ENCODE measurements at places on chromosomes 5 and 9. TPM values are rescaled to one million over a fixed set of nuclear protein-coding genes. Genes with fewer than 3 reads are reported as not detected.

DNA sequence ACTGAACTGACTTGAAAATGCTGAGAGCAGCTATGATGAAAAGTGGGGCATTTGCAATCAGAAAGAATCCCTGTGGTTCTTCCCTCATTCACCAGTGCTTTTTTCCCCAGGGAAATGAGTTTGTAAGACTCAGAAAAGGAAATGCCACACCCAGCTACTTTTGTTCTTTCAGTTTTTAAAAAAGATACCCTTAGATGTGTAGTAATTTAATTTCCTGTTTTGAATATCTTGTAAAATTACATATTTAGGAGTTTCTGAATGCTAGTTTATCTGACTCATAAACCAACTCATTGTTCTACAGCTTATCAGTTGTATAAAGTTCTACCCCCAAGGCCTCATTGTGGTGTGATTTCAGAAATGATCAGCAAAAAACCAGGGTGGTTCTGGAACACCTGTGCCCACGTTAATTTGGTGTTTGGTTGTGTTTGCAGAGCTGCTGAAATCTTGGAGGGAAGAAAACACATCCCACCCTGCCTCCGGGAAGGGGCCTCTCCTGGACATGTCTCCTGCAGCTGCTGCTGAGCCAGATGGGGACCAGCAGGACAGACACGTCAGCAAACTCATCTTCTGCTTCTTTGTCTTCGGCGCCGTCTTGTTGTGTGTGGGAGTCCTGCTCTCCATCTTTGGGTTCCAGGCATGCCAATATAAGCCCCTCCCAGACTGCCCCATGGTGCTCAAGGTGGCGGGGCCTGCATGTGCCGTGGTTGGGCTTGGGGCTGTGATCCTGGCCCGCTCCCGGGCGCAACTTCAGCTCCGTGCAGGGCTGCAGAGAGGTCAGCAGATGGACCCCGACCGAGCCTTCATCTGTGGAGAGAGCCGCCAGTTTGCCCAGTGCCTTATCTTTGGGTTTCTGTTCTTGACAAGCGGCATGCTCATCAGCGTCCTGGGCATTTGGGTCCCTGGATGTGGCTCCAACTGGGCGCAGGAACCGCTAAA lies 2.8 kb downstream of the TMEM171 start:
- DNase-seq: no peak

GRCh38 chr9:75669721-75670120 lies 220.8 kb upstream of the PCSK5 start:
- DNase-seq: no peak

- DNase-seq: no peak
Measured at GRCh38 chr9:35658968-35659220, 802 bp downstream of the CCDC107 start.

- DNase-seq: no peak
Measured at GRCh38 chr9:125989090-125989501, 241.9 kb downstream of the PBX3 start.

DNA sequence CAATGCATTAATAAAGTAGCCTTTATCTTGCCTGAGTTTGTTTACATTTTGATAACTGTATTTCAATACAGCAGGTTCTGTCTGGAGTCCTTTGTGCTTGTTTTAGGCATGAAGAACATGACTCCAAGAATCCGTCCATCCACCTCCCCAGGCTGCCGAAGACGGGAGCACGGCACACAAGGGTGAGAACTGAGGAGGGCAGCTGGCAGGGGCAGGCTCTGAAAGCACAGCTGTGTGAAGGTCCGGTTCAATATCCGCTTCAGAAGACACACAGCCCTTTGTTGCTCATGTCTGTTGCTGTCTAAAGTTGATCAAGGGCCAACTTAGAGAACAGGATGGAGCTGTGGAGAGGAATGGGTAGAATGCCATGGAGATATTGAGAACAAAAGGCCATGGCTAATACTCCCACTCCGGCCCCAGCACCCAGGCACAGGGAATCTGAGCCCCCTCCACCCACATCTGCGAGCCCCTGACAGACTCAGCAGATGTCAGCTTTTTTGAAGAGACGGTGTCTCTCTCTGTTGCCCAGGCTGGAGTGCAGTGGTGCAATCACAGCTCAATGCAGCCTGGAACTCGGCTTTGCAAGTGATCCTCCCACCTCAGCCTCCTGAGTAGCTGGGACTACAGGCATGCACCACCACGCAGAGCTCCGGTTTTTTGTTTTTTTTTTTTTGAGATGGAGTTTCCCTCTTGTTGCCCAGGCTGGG lies 58.5 kb upstream of the GNE start:
- DNase-seq: no peak

DNA sequence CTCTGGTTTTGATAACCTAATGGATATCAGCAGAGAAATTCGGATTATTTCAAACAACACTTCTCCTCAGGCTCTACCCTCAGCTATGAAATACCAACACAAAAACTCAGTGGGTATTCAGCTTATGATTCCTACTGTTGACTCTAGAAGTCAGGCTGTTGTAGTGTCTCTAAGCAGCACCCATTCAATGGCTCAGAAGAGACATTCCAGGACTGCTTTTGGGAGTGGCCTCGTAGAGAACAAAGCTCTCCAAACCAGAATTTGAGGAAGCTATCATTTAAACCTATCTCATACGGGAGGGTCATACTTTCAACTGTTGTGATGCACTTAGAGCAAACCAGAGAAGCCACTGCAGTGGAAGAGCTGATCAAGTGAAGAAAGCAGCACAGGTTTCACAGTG lies 34.1 kb downstream of the ETF1 start:
- DNase-seq: no peak

- no peak for DNase-seq
Measured at GRCh38 chr5:153513156-153513555, 22.7 kb downstream of the GRIA1 start.

GRCh38 chr5:140794595-140795258 lies at the start of gene PCDHA2:
Gene PCDHA2, plus strand, starts transcription at chr5:140794852.
- DNase-seq: no peak

DNA sequence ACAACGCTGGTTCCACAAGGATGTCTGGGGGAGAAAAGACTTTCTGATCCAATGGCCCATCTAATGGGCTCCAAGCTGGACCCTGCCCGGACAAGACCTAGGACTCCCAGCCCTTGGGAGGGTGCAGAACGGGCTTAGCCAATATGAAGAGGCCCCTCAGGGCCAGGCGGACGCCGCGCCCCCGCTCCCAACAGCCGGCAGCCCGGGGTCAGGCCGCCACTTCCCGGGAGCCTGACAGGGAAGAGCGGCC lies 493 bp downstream of the P4HA2 start:
- DNase-seq: no peak

DNA sequence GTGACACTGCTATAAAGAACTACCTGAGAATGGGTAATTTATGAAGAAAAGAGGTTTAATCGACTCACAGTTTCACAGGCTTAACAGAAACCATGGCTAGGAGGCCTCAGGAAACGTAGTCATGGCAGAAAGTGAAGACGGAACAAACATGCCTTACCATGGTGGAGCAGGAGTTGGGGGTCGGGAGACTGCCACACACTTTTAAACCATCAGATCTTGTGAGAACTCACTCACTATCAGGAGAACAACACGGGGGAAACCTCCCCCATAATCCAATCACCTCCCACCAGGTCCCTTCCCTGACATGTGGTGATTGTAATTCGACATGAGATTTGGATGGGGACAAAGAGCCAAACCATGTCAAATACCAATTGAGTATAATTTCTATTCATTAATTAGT lies 2392.6 kb upstream of the C9orf72 start:
- DNase-seq: no peak

DNA sequence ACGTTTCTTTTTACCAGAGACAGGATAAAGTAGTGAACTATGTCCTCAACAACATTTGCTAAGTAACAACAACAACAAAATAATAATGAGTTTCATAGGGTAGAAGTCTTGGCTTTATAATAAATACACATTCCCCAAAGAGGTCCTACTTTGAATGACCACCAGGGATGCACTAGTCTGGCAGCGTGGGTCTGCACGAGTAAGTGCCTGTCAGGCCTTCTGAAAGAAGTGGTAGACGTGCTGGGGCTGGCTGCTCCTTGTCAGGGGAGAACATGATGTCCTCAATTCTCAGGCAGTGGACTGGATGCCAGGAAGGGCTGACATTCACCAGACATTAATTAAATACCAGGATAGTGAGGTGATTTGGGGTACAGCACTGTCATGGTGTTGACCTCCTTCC lies 331.1 kb downstream of the TMEM38B start:
- no peak for DNase-seq

GRCh38 chr9:27033815-27034403 lies 28.4 kb upstream of the LRRC19 start:
- no peak for DNase-seq

GRCh38 chr9:130467316-130467715 lies 22.6 kb downstream of the ASS1 start:
- no peak for DNase-seq

DNA sequence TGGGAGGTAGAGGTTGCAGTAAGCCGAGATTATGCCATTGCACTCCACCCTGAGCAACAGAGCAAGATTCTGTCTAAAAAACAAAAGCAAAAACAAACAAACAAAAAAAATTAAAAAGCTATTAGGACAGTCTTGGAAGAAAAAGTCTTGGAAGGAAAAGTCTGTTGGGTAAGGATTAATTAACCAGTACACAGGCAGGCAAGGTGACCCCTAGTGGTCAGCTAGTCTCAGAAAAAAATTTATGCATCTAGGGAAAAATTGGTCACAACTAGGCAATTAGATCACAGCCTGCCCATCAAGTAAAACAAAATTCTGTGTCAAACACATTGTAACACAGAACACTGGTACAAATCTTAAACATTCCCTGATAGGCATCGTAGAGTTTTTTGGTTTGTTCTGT lies 6.7 kb upstream of the ANKRD18B start:
- no peak for DNase-seq

DNA sequence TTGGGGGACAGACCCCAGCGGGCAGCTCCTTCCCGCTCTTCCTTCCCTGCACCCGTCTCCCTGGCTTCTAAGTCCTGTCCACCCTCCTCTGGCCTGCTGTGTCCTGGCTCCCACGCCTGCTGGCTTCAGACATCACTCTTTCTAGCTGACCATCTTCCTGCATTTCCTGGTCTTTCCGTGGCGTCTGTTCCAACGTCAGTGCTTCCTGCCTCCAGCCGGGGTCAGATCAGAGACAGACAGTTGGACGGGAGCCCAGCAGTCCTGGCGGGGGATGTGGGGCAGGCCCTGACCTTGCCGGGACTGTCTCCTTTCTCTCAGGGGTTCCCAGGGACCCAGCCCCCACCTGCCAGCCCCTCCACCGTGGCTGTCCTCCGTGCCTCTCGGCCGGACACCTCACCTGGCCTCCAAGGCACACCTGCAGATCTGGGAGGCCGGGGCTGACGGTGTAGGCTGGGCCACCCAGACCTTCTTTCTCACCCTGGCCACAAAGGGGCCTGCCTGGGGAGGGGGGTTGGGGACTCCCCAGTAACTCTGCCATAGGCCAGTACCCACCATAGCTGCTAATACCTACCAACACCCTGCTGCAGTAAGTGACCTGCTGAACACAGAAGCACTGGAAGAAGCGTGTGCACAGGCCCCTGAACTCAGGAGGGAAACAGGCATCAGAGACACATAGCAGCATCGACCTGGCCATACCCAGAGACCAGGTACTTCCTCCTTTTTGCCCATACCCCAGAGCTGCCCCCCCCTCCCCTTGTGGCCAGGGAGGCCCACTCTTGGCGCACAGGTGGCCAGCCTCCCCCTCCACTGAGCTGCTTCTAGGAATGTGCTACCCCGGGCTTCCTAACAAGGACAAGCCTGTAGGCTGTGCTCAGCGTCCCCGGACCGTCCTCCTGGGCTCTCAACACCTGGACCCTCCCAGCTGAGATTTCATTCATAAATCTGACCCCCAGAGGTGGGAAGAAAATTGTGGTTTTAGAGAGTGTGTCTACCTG lies 5.1 kb downstream of the NRARP start:
- no peak for DNase-seq

- DNase-seq: no peak
Measured at GRCh38 chr5:29051509-29051908, 2013.1 kb upstream of the CDH9 start.

- DNase-seq: no peak
Measured at GRCh38 chr9:133973791-133974630, 18.1 kb downstream of the VAV2 start.

Gene SLC1A1
- 5.0 TPM for total RNA-seq

Gene CYLC2
- total RNA-seq: not detected

Gene C8G
- 1.6 TPM for total RNA-seq

Gene UBE2D2
- 180 TPM for total RNA-seq

Gene ADAMTS2
- total RNA-seq: 13.3 TPM
